Activated T-helper 17 cell treated with anti-CD3 and anti-CD28 coated beads, Interleukin-2, amount 50 U/mL, for 72 hours (primary cell): ENCODE measurements at places on chromosomes 13 and 19. TPM values are rescaled to one million over a fixed set of nuclear protein-coding genes. Genes with fewer than 3 reads are reported as not detected.

DNA sequence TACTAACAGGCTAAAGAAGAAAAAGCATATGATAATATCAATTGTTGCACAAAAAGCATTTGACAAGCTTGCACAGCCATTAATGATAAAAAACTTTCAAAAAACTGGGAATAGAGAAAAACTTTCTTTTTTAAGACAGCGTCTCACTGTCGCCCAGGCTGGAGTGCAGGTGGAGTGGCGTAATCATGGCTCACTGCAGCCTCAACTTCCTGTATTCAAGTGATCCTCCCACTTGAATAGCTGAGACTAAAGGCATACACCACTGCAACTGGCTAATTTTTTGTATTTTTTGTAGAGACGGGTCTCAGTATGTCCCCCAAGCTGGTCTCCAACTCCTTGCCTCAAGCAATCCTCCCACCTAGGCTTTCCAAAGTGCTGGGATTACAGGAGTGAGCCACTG is 382.8 kb downstream of the TSHZ3 start:
- no peak for ATAC-seq

DNA sequence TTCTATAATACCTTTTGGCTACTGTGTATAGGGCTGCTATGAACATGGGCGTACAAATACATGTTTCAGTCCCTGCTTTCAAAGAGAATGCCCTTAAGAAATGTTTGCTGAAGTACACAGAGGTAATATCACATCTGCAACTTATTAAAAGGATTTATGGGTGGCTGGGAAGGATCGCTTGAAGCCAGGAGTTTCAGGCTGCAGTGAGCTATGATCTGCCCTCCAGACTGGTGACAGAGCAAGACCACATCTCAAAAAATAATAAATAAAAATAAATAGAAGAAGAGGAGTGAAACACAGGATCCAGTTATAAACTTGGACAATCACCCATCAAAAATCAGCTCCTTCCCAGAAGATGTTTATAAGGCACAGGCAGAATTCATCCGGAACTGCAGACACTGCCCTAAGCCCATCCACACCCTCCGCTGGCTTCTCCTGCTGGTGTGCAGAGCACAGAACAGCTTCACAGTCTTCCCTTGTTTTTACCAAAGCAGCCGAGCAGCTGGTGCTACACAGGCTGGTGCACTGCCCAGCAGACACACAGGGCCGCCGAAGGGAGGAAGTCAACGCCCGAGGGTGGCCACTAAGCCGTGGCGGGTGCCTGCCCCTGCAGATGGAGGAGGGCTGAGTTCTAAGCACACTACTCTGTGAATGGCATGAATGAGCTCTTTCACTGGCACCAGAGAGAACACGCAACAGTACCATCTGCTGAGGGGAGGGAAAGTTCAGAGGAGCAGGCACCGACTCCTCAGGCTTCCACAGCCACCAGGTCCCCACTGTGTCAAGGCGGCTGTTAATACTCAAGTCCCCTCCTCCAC is 44.0 kb downstream of the BRD4 start:
- ATAC-seq, result no peak

- peak; percentile 24 for ATAC-seq
Observed at GRCh38 chr19:14073925-14074838, 1.6 kb downstream of the MISP3 start.

DNA sequence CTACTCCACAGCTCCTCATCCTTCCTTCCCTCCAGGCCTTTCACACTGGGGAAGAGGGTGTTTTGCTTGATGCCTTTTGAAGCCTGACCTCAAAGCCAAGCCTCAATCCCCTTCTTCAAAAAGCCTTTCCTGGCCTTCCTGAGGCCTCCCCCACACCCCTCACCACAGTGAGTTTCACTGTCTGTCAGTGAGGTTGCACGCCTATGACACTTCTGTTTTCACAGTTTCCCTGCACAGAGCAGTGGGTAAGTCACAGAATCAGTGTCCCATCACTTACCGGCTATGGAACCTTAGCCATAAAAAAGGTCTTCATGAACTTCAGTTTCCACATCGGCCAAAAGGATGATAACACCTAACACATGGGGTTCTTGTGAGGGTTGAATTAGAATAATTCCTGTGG is 371.4 kb downstream of the UQCRFS1 start:
- ATAC-seq, result no peak

- no peak for ATAC-seq
Observed at GRCh38 chr13:27336014-27336673, 65.5 kb downstream of the RASL11A start.

DNA sequence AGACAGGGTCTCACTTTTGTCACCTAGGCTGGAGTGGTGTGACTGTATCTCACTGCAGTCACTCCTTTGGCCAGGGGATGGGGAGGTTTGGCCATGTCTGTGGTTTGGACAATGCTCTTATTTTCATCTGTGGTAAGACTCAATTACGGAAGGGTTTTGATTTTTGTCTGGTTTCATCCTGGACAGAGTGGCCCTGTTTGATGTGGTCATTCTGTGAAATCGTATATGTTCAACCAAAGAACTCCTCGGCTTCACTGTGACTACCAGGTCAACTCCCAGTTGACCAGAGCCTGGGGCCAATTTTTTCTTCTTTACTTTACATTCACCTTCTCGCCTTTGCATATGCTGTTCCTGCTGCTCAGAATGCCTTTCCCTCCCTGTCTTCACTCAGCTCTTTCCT is 6.8 kb upstream of the CCDC124 start:
- no peak for ATAC-seq

- peak; percentile 46 for ATAC-seq
Observed at GRCh38 chr19:17719730-17720400, 585 bp downstream of the MAP1S start.

EFNA2 gene
- total RNA-seq, result not detected

CYP2S1 gene
- total RNA-seq, result 0.13 TPM

SLC6A16 gene
- total RNA-seq, result 1.4 TPM

KLF5 gene
- total RNA-seq, result 3.5 TPM

ZNF557 gene
- total RNA-seq, result 9.4 TPM

DPF1 gene
- 1.1 TPM for total RNA-seq

KLK11 gene
- total RNA-seq, result not detected

RRAS gene
- 14.3 TPM for total RNA-seq
